ENCODE measurements at places on chromosomes 4 and X.

DNA sequence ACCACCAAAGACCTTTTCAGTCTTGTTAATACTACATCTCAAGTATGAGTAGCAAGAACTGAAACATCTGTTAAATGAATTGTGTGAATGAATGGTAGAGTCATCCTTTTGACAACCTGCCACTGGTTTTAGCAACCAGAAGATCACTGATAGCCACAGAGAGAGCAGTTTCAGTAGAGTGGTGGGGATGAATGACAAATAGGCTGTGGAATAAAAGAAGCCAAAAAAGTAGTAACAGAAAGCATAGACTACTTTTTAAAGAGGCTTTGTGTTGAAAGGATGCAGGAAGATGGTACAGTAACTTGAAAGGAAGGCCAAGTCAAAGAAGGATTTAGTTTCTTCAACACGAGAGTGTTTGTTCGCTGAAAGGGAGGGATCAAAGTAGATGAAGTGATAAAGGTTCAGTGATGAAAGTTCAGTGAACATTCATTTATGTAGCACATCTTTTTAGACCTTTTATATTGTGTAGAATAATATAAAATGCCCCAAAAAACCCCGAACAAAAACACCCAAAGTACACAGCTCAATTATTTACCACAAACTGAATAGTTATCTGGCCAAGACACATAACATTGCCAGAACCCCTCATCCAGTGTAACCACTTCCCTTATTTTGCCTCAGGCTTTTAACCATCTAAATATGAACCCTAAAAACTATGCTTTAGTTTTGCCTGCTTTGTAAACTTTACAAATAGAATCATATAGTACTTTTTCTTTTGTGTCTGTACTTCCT lies 40.1 kb upstream of the EIF1AX start:
- no peak for DNase-seq

- DNase-seq, result no peak
These were observed 94.7 kb upstream of the CXXC4 start for GRCh38 chr4:104589264-104589868.

- DNase-seq, result no peak
These were observed 18.6 kb upstream of the SH3TC1 start for GRCh38 chr4:8180310-8181093.

DNA sequence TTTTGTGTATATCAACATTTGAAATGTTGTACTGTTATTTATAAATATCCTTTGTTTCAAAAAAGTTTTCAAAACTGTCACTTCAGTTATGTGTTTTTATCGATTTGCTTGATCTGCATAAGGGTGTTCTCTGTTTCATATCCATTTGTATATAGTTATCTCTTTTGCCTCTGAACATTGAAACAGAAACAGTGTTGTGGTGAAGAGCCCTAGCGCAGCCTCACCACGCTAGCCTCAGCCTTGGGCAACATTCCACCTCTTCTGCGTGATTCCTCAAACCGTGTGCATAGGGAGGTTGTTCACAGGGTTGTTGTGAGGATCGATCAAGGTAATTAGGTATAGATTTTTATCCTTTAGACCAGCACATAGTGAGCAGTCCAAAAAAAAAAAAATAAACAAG lies 287.0 kb upstream of the GALNT7 start:
- DNase-seq, result no peak

DNA sequence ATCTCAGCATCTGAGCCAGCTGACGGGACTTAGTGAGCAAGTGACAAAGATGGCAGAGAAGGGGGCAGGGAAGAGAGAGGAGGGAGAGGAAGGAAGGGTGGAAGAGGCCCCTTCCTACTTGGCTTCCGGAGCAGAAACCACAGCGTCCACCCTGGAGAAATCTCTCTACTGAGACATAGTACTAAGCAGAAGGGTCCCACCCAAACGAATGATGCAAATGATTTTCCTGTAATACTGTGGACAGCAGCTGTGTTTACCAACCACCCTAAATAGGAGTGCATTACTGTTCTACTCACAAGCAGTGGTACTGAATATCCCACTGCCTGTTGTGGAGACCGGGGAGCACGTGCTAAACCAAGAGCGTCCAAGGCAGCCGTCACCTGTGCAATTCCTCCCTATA lies 29.4 kb downstream of the DTHD1 start:
- no peak for DNase-seq

GRCh38 chr4:123386609-123387008 lies 10.0 kb upstream of the SPRY1 start:
- no peak for DNase-seq

GRCh38 chr4:83361416-83362103 lies 26.9 kb upstream of the HPSE start:
- no peak for DNase-seq

DNA sequence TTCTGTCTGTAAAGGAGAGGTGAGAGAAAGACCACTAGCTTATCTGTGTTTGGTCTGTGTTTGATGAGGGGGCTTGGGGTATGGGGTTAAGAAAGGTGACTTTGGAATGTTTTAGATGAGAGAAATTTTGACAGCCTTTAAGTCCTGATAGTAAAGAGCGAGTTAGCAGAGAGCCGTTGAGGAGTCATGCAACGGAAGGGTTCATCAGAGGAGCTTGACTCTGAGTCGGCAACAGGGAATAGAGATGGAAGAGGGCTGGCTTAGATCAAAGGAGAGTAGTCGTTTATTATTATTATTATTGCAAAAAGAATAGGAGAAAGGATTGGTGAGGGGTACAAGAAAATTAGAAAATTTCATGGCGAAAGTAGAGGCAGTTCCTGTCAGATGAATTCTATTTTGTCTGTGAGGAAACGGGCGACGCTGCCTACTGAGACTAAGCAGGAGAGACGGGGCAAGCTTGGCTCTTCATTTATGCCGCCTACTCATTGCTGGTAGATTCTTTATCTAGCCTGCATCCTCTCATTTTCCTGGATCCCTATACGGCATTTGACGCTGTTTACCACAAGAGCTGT lies 473 bp upstream of the VAMP7 start:
- no peak for DNase-seq

- no peak for DNase-seq
These were observed 76.9 kb upstream of the FAM9B start for GRCh38 chrX:9110808-9111207.

GRCh38 chr4:110869862-110870572 lies 247.1 kb upstream of the PITX2 start:
- DNase-seq, result no peak

GRCh38 chr4:24287096-24287495 lies 297.3 kb downstream of the DHX15 start:
- no peak for DNase-seq

GRCh38 chr4:90498175-90498574 lies 371.0 kb downstream of the CCSER1 start:
- DNase-seq, result no peak

GRCh38 chr4:32148111-32148666 lies 1428.0 kb downstream of the PCDH7 start:
- no peak for DNase-seq

DNA sequence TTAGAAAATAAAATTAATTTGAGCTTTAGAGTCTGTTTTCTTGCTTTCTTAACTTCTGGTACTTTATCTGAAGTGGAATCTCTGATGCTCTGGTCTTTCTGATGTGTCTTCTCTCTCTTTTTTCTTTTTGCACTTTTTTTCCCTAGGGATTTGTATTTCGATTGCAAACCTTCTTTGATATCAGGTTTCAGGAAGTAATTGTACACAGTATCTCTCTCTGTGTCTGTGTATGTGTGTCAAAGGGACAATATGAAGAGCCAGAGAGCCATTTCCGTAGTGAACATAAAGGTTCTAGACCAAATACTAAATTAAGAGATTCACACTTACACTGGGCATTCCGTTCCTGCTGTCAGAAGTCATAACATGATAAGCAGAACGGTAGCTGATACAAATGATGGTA lies 325.0 kb downstream of the PCDH7 start:
- DNase-seq, result no peak

DNA sequence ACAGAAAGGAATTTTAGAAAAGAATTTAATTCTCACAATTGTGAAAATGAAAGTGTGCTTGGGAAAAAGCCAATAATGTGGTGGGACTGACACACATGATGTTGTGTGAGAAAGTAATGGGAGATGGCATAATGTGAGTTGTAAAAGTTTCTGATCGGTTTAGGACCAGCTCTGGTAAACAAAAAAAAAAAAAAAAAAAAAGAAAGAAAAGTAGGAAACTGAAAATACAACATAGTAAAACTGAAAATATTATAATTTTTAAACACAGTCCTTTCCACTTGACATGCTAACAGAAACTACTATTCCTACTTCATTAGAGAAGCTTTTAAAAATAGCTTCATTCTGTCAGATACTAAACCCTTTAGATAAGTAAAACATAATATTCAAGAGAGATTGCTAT lies 28.2 kb downstream of the RAP1GDS1 start:
- DNase-seq, result no peak

- DNase-seq, result peak; percentile 67
These were observed 150.6 kb downstream of the ADAMTS3 start for GRCh38 chr4:72418458-72418857.

GRCh38 chrX:63101879-63102620 lies 249.1 kb downstream of the SPIN4 start:
- no peak for DNase-seq

GRCh38 chr4:122716825-122717448 lies 15.6 kb upstream of the BBS12 start:
- DNase-seq, result no peak

GRCh38 chr4:54384563-54384962 lies 155.5 kb downstream of the PDGFRA start:
- DNase-seq, result no peak

- DNase-seq, result no peak
These were observed 202.8 kb upstream of the DIAPH2 start for GRCh38 chrX:96481831-96482230.

DNA sequence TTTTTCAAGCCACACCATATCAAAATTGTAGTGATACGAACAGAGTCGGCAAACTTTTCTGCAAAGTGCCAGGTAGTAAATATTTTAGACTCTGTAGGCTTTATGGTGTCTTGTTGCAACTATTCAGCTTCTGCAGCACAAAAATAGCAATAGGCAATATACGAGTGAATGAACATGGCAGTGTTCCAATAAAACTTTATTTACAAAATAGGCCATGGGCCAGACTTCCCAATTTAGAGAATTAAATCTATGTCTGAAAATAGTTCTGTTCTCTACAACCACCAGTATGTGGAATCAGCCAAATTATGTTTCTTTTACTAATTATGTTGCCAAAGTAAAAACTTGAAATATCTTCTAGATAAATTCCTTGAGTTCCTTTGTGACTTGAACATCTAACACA lies 56.5 kb downstream of the NCAPG start:
- DNase-seq, result no peak

GRCh38 chr4:77203380-77204197 lies 46.6 kb downstream of the CCNG2 start:
- DNase-seq, result peak; percentile 69

Measured in left forelimb (tissue), 1 donor.